Stimulated activated CD4-positive, alpha-beta T cell treated with anti-CD3 and anti-CD28 coated beads, Interleukin-15, amount 100 ng/mL, for 48 hours (primary cell): ENCODE measurements at places on chromosomes 5 and 9.

GRCh38 chr9:133560944-133561343 is 26.4 kb downstream of the ADAMTSL2 start:
- DNase-seq = no peak

GRCh38 chr5:26245321-26245720 is 793.1 kb downstream of the CDH9 start:
- DNase-seq = no peak

- DNase-seq = no peak
Observed at GRCh38 chr5:5521029-5521428, 98.6 kb downstream of the ICE1 start.

- DNase-seq = no peak
Observed at GRCh38 chr5:82167372-82167935, 110.7 kb downstream of the RPS23 start.

DNA sequence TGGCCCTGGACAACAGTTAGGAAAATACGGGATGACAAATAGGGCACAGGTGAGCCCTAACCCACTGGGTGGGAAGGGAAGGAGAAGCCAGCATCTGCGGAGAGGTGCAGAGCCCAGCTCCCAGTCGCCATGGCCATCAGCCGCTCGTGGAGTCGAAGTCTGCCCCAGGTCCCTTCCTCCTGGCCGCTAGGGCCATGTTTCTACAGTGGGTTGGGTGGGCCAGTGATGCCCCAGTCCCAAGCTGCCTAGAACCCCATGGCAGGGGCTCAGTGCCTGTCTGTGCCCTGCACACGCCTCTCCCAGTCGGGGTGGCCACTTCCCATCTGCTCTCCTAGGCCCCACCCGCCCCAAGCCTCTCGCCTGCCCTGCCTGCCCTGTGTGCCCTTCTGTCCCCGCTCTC is 34.8 kb downstream of the OLFM1 start:
- no peak for DNase-seq

GRCh38 chr5:172303572-172304335 is 20.2 kb upstream of the UBTD2 start:
- DNase-seq = no peak

DNA sequence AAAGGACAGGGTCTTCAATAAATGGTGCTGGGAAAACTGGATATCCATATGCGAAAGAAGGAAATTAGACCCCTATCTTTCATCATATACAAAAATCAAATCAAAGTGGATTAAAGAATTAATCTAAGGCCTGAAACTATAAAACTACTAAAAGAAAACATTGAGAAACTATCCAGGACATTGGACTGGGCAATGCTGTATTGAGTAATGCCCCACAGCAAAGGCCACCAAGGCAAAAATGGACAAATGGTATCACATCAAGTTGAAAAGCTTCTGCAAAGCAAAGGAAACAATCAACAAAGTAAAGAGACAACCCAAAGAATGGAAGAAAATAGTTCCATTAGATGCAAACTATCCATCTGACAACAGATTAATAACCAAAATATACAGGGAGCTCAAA is 72.3 kb downstream of the STRBP start:
- DNase-seq = no peak

- DNase-seq = no peak
Observed at GRCh38 chr9:90107040-90107725, 502.4 kb downstream of the GADD45G start.

GRCh38 chr9:127184641-127185040 is 62.2 kb upstream of the ANGPTL2 start:
- DNase-seq = no peak

- no peak for DNase-seq
Observed at GRCh38 chr9:87270848-87271234, 226.8 kb upstream of the DAPK1 start.

DNA sequence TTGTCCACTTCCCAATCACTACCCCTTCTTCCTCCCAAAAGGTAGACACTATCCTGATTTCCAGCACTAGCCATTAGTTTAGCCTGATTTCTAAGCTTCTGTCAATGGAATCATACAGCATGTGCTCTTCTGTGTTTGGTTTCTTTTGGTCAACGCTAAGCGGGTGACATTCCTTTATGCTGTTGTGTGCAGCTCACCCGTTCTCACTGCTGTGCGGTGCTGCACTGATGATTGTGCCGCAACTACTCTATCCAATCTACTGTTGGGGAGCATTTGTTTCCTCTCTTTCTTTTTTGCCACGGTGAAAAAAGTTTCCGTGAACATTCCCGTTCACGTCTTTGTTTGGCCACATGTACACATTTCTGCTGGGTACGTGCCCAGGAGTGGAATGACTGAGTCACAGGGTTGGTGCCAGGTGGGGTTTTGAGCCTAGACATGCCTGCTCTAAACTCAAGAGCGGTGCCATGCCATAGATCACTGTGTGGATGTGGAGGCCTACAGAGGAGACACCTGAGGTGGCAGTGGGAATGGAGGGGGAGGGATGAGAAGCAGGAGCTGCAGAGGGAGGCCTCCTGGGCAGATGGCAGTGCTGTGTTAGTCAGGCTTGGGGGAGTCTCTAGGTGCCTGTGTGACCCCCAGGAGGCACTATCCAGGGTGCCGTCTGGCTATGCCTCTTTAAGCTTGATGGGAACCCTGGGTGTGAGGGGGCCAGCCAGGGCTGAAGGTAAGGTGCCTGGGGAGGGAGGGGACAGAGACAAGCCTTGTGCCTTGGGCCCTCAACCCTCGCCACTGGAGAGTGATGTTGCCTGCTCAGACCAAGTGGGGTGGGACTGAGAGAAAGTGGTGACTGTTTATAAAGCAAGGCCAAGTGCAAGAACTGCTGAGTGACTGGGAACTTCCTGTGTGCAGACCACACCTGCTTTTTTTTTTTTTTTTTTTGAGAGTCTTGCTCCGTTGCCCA is 11.4 kb upstream of the ANKRD33B start:
- DNase-seq = no peak

- no peak for DNase-seq
Observed at GRCh38 chr5:111337688-111338087, 113.5 kb downstream of the CAMK4 start.

- DNase-seq = no peak
Observed at GRCh38 chr5:87182649-87183048, 85.0 kb upstream of the RASA1 start.

- no peak for DNase-seq
Observed at GRCh38 chr9:114806526-114806900, 674 bp upstream of the TNFSF15 start.

DNA sequence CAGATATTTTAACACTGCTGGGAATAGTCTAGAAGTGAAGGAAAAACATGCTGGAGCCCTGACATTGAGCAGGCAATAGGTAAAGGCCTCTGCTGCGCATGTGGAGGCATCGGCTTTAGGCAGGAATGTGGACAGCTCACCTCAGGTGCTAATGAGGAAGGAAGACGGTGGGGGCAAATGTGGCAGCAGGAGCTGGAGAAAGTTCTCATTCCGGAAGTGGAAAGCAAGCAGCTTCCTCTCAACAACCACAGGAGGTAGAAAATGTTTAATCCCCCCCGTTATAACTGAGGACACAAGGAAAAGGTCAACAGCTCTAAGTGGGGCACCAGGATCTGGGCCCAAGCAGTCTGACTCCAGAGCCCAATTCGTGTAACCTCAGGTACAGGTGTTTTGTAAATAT is 7.6 kb upstream of the RPS14 start:
- no peak for DNase-seq

GRCh38 chr9:91428927-91429351 is 5.3 kb upstream of the NFIL3 start:
- no peak for DNase-seq

- DNase-seq = no peak
Observed at GRCh38 chr9:72529531-72529930, 8.1 kb downstream of the TMC1 start.

- DNase-seq = no peak
Observed at GRCh38 chr9:130824643-130825350, 10.3 kb upstream of the ABL1 start.

- DNase-seq = peak; percentile 59
Observed at GRCh38 chr5:177113566-177114424, 19.8 kb upstream of the NSD1 start.

GRCh38 chr5:37840053-37841034 is 503 bp upstream of the GDNF start:
- no peak for DNase-seq

DNA sequence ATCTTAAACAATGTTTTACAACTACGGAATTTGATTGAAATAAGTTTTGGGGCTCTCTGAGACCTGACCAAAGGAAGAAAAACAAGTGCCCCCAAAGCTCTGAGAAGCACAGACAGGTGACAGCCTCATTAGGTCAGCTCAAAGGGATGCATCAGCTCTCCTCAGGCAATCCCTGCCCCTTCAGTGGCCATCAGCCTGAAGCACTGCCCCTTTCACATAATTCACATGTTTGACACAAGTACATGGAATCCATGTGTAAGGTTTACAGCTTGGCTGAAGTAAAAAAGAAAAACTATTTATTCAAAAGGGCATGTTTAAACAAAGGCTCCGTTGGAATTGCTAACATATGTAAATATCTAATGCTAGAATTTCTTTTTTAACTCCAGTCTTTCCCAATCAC is 56.3 kb downstream of the TSSK1B start:
- DNase-seq = no peak

- no peak for DNase-seq
Observed at GRCh38 chr5:163252950-163253349, 184.4 kb upstream of the CCNG1 start.
